ENCODE measurements at places on chromosomes 5 and 9.

DNA sequence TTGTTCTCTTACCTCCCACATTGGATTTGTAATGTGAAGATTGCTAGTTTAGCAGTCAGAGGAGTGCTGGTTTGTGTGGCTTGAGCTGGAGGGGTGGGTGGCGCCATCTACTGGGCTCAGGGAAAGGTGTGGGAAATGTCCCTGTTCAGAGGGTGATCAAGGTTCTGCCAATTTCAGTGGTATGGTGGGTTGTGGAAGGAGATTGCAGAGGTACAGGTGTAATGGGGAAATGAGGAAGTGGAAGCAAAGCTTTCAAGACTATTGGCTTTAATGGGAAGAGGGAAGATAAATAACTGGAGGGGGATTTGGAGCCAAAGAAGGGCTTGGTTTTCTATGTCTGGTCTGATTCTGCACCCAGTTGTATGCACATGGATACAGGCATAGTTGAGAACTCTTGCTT is 76.4 kb downstream of the OSMR start:
- peak; percentile 65 for DNase-seq

GRCh38 chr9:130672933-130673615 is 8.7 kb downstream of the PRDM12 start:
- no peak for DNase-seq

DNA sequence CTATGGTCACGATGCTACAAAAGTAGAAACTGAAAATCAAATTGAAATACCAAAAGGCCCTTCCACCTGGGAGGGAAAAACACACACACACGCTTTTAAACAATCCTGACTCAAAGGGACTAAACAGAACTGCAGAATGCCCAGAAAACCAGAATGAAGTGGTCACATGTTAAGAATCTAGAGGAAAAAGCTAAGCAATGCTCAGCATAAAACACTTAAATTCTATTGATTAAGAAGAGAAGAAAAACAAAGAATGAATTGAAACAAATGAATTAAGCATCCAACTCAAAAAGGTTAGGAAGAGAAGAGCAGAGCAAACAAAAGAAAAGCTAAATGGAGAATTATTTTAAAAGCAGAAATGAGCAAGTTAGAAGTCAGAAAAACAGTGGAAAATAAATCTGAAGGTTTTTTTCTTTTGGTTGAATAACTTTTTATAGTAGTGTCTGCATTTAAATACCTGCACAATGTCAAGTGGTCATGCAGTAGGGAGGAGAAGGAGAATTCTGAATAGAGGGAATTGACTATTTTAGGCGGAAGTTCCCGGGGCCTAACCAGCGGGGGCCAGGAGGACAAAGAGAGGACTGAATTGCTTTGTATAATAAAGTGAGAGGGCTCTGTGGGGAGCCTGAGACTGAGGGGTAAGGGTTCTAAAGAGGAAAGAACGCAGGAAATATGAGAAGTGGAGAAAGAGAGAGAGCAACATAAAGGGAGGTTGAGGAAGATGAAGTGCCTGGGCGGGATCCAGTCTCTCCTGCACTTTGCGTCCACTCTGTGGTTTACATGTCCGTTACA is 146.8 kb downstream of the ATPSCKMT start:
- DNase-seq: no peak

DNA sequence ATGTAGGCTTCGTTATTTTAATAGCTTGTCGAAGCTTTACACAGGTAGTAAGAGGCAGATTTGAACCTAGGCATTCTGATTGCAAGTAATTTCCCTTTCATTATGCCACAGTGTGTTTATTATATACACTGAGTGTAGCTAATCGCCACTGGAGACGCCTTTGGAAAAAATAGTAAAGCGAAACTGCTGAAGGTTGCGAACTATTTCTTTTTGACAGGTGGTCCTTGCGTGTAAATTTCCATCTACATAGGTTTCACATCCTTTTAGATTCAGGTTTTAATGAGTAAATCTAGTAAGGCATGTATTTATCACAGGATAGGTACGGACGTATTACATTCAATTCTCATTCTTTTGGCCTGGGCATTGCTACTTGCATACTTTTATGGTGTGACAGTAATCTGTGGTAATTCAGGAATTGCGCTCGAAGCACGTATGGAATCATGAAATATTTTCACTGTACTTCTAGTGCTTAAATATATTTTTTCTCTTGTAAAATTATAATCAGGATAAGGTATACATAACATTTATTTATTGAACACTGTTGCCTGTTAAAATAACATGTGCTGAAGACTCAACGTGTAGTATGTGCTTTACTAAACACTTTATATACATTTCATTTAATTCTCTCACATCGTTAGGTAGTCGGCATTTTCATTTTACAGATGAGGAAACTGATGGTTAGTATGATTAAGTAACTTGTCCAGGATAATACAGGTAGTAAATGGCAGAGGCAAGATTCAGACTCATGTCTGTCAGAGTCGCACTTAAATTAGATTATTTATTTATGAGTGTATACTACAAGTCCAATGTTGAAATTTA is 1.8 kb downstream of the MARCHF6 start:
- DNase-seq: peak; percentile 89

DNA sequence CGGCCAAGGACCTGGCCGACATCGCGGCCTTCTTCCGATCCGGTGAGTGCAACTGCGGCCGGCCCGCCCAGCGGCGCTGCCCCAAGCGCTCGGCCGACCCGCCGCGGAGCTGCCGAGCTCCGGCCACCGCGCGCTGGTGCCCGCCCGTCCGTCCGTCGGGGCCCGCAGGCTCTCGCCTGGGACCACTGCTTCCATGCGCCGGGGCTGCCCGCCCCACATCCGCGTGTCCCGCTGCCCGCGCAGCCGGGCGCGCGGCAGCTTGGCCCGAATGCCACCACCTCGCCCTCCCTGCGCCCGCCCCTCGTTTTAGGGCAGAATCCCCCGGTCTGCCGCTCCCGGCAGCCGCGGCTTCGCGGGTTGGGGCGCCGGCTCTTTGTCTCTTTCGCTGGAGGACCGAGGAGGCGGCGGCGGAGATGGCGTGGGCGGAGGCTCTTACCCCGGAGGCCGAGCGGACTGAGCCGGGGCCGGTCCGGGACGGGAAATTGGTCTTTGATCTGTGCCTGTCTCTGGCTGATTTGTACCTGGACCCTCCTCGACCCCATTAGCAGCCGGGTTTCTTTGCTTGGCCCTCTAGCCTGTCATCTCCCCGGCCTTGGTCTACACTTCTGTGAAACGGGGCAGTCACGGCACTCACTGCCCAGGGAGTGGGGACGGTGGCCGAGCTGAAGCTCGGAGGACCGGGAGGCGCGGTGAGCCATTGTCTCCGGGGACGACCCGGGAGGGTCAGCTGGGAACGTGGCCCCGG is 871 bp downstream of the TRIO start:
- DNase-seq: no peak

- no peak for DNase-seq
These were observed 346.7 kb downstream of the EFNA5 start for GRCh38 chr5:107324071-107324470.

- no peak for DNase-seq
These were observed 104.8 kb upstream of the ERCC6L2 start for GRCh38 chr9:95770653-95771131.

GRCh38 chr5:156835905-156836304 is 14.2 kb upstream of the PPP1R2B start:
- no peak for DNase-seq

GRCh38 chr9:76419782-76420380 is 25.7 kb upstream of the RFK start:
- DNase-seq: peak; percentile 38

DNA sequence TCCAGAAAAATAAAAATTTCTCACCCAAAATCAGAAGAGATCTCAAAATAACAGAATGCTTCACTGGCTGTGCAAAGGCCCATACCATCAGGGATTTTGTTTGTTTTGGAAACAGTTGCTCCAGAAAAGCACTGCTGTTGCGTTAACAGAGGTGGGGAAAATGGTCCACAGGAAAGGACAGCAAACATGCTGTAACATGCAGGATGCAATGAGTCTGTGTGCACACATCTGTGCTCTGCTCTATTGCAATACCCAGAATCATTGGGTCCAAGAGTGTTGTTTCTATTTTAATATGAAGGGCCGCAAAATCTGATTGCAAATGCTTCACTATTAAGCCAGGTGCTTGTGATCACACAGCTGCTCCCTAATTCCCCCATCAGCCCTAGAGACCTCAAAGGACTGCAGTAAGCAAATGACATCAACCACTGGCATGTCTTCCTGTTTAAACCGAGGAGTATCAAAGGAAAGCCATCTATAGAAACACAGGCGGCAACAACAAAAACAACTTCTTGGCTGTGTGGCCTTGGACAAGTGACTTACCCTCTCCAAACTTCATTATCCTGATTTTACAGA is 141.0 kb downstream of the DCP2 start:
- no peak for DNase-seq

DNA sequence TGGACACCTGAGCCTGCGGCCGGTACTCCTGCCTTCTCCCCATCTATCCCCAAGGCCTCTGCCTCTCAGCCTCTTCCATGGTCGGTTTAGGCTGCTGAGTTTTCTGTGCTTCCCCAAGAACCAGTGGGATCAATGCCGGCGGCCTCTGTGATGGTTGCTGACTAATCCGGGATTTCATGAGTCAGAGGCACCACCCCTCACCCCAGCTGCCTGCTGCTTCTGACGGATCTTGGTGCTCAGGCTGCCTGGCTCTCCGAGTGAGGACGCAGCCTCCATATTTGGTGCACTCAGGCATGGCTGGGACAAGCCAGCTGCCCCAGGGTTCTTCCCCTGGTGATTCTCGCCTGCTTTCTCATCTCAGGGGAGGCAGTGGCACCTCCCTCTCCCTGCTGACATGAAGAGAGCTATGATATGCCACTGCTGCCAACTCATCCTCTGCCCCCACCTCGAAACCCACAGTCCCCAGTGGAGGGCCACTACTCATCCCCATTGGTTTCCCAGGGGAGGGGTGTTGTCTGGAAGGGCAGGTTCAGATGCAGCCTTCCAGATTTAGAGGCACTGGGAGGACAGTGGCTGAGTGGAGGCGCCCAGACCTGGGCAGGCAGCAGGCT is 3.3 kb upstream of the MAN1B1 start:
- DNase-seq: peak; percentile 98

- DNase-seq: no peak
These were observed 28.7 kb upstream of the RXRA start for GRCh38 chr9:134297576-134297975.

- DNase-seq: no peak
These were observed 42.7 kb upstream of the NCS1 start for GRCh38 chr9:130129432-130130061.

DNA sequence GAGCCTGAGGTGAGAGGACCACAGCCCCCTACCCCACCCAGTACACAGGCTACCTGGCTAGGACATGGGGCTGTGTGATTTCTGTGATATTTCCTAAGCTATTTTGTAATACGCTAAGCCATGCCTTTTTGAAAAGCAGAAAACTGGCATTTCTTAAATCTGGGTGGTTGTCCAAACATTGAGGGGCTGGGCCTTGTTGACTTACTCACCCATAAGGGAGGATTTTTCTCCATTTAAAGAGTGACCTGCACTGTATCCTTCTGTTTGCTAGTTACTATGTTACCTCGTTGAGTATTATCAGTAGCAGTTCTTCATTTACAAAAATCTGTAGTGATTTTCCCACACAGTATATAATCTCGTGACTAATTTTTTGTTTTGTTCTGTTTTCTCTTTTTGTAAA is 117.5 kb upstream of the OTULINL start:
- no peak for DNase-seq

DNA sequence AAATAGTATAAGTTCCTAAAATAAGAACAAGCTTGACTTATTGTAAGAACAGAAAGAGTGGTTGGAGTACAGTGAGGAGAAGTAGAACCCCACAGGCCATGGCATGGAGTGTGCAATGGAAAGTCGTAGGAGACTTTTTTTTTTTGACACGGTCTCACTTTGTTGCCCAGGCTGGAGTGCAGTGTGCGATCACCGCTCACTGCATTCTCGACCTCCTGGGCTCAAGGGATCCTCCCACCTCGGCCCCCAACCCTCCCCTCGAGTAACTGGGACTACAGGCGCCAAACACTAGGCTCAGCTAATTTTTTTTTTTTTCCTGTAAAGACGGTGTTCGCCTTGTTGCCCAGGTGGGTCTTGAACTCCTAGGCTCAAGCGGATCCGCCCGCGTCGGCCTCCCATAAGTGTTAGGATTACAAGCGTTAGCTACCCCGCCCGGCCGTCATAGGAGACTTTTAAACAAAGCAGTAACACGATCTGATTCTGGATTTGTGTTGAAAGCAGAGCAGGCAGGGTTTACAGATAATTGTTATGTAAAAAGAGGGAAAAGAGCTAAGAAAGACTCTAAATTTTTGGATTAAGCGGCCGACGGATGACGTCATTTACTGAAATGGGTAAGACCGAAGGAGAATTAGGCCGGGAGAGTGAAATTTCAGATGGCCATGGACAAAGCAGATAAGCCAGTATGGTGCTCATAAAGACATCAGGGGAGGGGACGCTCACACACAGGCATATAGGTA is 752 bp downstream of the TSTD2 start:
- no peak for DNase-seq

GRCh38 chr9:93305497-93306020 is 121.6 kb downstream of the WNK2 start:
- DNase-seq: no peak

DNA sequence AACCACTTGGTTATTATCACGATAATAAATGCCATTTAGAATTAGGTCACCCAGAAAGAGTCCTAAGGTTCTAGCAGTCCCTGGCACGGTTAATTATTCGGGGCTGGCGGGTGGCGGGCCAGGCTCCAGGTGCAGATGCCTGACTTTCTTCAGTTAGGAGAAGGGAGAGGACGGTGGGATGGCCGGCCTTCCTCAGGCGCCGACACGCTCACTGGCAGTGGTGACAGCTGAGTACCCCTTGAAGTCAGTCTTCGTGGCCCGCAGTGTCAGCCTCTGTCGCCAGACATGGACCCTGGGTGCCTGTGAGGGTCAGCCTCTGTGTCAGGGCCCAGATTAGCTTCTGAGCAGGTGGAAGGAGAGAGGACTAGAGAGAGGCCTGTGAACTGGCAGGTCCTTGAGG is 21.1 kb upstream of the EXOC3 start:
- no peak for DNase-seq

DNA sequence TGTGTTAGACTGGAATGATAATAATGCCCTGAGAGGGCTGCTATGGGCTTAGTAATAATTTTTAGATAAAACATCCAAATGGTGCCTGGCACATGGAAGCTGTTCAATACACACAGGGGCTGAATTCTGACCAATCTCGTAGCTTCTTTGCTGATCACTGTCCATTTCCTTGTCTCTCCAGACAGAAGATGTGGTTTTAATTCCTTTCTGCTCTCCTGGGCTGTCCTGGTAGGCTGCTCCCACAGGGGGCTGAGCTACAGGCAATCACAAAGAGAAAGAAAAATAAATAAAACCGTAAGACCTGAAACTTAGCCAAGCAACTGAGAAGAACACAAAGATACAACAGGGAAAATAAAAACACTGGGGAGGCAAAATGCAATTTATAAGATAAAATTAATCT is 136.5 kb downstream of the CDK5RAP2 start:
- DNase-seq: peak; percentile 86

GRCh38 chr5:107592515-107592914 is 78.2 kb downstream of the EFNA5 start:
- no peak for DNase-seq

GRCh38 chr9:84893419-84894128 is 224.0 kb downstream of the NTRK2 start:
- no peak for DNase-seq

GRCh38 chr5:175773534-175774070 is 97.8 kb upstream of the CPLX2 start:
- no peak for DNase-seq

Measured in EH (cell line).